Right atrium auricular region (tissue), 2 donors: ENCODE measurements at places on chromosomes 2 and 18.

DNA sequence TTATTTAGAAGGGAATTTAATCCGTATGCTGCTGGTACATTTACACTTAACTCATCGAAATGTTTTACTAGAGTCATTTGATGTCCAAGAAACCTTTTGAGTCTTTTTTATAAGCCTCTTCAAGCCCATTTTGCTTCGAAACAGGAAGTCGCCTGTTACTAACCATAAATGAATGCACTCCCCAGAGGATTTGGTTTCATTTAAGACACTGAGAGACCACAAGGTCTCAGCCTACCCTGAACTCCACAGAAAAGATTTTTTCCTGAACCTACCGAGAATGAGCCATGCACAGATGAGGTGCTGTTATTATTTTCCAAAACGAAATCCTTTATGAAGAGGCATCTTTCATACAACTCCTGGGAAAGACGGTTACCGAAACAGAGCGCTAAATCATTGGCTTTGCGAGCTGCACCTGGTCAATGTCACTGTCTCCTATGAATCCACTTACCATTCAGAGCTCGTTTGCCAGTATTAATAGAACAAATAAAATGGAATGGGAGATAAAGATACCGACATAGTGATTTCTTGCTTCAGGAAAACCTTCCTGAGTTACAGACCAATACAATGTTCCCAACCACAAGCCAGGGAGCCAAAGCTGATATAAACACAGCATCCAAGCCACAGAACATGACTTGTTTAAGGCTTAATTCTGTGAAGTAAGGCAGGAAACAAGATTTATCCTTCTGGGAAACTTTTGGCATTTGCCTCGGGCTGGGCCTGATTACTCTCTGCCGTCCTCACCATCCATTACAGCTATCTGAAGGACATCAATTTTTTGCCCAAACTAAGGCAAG lies 382.1 kb downstream of the OSR1 start:
- no peak for DNase-seq

- DNase-seq = no peak
Measured at GRCh38 chr2:6008186-6008585, 316.0 kb downstream of the SOX11 start.

DNA sequence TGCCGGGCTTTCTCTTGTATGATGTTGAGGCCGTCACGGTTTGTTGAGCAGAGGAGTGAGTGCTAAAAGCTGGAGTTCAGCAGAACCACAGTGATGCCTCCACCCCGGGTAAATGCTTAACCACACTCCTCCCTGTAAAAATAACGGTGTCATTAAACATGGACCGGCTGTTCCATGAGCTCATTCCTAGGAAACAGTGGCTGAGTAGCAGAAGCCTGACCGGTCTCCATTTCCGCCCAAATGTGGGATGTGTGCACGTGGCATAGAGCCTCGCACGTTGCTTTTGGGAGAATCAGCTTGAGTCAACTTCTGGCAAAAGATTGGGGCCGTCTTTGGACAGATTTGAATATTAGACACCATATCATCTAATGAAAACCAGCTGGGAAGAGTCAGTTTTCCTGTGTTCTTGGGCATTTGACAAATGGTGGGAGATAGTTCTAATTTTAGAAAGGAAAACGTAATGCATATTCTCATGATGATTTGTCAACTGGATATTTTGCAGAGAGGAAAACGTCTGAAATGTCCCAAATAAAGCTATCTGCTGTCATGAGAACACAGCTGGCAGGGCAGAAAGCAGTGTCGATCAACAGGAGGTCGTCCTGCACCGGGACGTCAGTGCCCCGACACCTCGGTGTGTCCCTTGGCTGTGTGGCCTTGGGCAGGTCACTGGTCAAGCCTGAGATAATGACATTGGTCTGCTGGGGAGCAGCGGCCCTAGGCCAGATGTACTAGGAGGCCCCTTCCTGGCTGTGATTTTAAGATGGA lies 42.4 kb downstream of the LRRFIP1 start:
- peak; percentile 93 for DNase-seq

GRCh38 chr2:196802401-196802800 lies 2.9 kb upstream of the GTF3C3 start:
- DNase-seq = no peak

DNA sequence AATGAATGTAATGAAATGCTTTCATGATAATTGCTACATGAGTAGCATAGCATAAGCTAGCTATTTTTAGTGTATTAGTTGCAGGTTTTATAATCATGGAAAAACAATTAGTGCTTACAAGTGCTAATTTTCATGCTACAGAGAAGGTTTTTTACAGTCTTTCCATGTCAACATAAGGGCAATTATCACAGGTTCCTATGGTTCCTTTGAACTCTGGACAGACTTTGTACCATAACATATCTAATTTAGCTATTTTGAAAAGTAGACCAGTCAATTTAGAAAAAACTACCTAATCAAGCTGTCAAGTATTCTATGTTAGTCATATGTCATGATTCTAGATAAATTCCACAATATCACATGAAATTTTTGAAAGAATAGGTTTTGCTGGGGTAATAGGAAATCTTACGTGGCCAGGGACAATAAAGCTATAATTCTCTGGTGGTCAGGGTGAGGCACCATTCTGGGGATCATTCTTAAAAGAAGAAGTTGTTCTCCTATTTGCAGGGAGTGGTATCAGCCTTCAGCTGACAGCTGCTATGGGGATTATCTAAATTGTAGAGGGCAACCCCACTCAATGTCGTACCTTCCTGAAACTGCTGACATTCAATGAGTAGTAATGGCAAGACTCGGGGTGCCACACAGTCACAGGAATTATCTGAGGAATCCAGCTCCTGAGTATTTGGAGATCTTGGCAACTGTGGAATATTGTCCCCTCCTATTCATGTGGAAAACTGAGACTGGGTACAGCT lies 724.0 kb upstream of the LINC00305 start:
- no peak for DNase-seq
